ENCODE measurements at places on chromosomes 4 and X.

GRCh38 chr4:1541449-1542225, 135.4 kb upstream of the NKX1-1 start:
- no peak for DNase-seq

DNA sequence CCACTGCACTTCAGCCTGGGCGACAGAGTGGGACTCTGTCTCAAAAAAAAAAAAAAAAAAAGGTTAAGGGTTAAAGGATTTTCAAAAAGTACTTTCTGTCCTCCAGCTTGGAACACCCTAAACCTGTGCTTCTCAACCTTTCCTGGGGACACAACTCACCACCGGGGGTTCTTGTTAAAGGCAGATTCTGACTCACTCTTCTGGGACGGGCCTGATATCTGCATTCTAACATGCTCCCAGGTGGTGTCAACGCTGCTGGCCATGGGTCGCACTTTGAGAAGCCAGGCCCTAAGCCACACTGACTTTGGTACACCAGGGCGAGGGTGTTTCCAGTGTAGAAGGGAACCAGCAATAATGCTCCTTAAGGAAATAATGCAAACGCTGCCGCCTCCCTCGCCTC, 46.1 kb downstream of the AFAP1 start:
- DNase-seq = no peak

DNA sequence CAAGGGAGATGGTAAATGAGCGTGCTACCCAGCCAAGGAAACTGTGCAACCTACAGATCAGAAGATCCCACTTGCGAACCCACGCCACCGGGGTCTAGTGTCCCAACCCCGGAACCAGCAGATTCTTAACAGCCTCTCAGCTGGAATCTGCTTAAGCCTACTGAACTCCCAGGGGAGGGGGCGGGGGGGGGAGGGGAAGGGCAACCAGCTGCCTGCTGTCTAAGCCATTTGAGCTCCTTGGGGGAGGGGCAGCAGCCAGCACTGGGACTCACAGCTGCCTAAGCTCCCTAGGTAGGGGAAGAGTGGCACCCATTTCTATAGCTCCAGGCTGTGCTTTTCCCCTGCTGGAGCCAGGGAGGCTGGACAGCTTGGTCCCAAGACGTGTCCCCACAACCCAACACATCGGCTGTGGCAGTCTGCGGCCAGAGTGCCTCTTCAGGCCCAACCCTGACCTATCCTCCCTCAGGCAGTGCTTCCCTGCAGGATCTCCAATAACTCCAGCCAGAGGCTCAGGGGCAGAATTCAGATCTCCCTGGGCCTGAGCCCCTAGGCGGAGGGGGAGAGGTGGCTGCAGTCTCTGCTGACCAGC, 289.2 kb downstream of the LDB2 start:
- DNase-seq = no peak

DNA sequence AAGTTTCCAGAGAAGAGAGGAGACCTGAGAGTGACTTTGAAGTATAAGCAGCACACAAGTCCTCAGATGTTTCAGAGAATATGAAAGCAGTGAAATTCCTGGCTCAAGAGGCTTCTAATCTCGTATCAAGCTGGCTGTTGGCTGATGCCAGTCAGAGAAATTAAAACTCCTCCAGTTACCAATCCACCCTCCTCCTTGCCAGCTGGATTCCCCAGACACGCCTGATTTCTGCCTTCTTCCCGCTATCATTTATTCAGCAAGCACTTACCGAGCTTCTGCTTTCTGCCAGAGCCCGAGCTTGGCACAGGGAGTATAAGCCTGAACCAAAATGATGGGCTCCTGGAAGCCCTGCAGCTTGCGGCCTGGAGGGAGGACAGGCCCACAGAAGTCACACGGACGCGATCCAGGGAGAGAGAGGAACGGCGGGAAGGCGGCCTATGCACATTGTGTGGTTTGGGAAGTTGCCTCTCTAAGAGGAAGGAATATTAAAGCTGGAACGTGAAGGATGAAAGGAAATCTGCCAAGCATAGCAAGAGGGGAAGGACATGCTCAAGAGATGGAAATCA, 102.4 kb upstream of the TBL1X start:
- DNase-seq = no peak

GRCh38 chrX:106802063-106802387, 448 bp upstream of the TBC1D8B start:
- DNase-seq = no peak

GRCh38 chr4:80731436-80731835, 299.1 kb upstream of the BMP3 start:
- no peak for DNase-seq

- DNase-seq = no peak
These were observed 19.0 kb upstream of the CWH43 start for GRCh38 chr4:48967101-48967500.

GRCh38 chrX:81205551-81205950, 3.6 kb downstream of the SH3BGRL start:
- no peak for DNase-seq

GRCh38 chr4:36432586-36432985, 151.2 kb downstream of the DTHD1 start:
- no peak for DNase-seq

- DNase-seq = no peak
These were observed 173.8 kb downstream of the ADGRL3 start for GRCh38 chr4:61373901-61374440.

DNA sequence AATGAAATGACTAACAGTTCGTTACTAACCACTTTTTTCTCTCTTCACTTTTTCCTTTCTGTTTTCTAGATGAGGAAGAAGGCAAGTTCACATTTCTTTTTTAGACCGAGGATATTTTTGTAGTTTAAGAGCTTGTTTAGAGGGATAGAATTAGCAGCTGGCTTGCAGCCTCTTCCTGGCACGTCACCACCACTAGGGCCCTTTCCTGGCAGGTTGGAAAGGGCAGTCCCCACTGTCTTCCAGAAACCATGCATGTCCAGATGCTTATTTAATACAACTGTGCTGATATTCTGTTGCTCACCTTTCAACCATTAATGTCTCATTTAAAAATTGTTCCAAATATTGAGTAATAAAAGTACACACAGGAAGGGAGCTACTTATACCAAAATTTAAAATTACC, 209.5 kb upstream of the PACRGL start:
- DNase-seq = no peak

GRCh38 chr4:172698256-172698655, 470.4 kb upstream of the GALNT7 start:
- no peak for DNase-seq

DNA sequence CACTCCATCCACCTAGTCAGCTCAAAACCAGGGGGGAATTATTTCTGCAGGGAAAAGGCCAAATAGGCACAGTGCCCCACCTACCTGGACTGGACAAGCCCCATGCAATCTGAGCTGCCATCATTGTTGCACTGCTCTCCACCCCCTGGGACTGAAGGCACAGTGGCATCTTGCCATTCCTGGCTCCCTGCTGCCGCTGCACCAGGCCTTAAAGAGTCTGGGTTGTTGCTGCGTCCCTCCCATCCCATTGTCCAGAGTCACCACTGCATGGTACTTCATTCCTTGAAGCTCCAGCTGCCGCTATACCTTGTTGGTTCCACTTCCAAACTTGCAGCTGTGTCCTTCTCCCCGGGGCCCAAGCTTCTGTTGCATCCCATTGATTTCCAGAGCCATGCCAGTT, 629.7 kb downstream of the STIM2 start:
- no peak for DNase-seq

GRCh38 chrX:100731441-100732281, at the start of gene SYTL4:
Gene SYTL4 (minus strand): TSS chrX:100732121. CDS start chrX:100702037, 30,084 bp downstream.
- DNase-seq = no peak
